ENCODE measurements at places on chromosomes 13 and 19.
A peak's percentile ranks its signal among the peaks of the same experiment; 100 is the strongest.

GRCh38 chr19:344625-345319 lies at the start of gene MIER2:
Gene MIER2, minus strand, starts transcription at chr19:344796. Its CDS starts 14 bp downstream, at chr19:344782.
- DNase-seq: no peak

- no peak for DNase-seq
Measured at GRCh38 chr13:114130131-114130836, 2.1 kb downstream of the RASA3 start.

DNA sequence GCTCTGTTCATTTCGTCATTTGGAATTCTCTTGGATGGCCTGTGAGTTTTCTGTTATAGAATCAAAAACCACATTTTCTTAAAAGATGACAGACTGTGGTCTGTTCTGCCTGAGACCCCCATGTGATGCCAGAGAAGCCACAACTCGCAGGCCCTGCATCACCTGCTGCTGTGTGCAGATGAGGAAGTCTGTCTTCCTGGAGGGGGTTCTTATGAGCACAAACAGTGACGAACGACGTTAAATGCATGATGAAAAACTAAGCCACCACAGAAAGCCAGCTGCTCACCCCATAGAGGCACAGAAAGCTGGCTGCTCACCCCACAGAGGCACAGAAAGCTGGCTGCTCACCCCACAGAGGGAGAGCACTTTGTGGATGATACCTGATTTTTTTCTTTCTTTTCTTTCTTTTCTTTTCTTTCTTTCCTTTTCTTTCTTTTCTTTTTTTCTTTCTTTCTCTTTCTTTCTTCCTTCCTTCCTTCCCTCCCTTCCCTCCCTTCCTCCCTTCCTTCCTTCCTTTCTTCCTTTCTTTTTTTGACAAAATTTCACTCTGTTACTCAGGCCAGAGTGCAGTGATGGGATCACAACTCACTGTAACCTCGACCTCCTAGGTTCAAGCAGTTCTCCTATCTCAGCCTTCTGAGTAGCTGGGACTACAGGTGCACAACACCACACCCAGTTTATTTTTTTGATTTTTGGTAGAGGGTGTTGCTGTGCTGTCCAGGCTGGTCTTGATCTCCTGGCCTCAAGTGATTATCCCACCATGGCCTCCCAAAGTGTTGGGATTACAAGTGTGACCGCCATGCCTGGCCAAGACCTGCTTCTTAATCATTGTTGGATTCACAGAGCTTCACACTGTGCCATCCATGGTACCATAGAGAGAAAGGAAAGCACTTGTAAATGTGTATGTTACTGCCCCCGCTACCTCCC lies 1191.4 kb downstream of the UQCRFS1 start:
- DNase-seq: no peak

DNA sequence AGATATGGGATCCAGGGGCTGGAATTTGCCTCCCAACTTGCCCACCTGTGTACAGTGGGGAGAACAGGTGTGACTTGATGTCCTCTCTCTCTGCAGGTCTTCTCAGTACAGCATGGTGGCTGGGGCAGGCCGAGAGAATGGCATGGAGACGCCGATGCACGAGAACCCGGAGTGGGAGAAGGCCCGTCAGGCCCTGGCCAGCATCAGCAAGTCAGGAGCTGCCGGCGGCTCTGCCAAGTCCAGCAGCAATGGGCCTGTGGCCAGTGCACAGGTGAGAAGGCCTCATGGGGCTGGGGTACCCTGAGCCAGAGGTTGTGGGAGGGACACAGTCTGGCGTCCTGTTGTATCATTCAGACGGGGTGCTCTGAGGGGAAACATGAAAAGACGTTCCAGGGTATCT lies 3.0 kb downstream of the LENG8 start:
- DNase-seq: no peak

- DNase-seq: no peak
Measured at GRCh38 chr19:5484398-5485285, 29.4 kb downstream of the ZNRF4 start.

- DNase-seq: no peak
Measured at GRCh38 chr19:426725-427445, 17.9 kb upstream of the C2CD4C start.

- DNase-seq: no peak
Measured at GRCh38 chr13:91155512-91156114, 191.9 kb upstream of the MIR17HG start.

- DNase-seq: no peak
Measured at GRCh38 chr13:38785042-38785441, 98.2 kb downstream of the FREM2 start.

DNA sequence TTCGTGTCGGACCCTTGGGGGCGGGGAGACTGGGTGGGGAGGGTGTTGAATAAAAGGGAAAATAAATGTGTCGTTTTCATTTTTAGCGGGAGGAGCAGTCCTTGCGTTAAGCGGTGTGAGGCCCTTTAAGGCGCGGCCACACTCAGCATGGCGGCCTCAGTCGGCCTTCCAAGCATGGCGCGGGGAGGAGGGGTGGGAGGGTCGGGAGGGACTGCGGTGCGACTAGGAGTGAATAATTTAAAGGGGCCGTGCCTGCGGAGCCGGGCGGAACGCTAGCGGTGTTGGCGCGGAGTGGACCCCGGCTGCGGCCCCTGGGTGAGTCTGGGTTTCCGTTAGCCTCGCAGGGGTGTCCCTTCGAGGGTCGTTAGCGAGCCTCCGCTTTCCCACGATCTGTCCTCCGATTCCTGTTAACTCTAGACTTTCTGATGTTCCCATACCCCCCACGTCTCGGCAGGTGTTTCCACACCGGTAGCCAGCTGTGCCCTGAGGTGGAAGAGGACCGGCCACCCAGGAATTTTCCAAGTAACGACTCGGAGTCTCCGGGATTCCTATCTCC lies 1.5 kb upstream of the PNPLA6 start:
- no peak for DNase-seq

GRCh38 chr19:18932216-18932841 lies 8.7 kb downstream of the HOMER3 start:
- no peak for DNase-seq

DNA sequence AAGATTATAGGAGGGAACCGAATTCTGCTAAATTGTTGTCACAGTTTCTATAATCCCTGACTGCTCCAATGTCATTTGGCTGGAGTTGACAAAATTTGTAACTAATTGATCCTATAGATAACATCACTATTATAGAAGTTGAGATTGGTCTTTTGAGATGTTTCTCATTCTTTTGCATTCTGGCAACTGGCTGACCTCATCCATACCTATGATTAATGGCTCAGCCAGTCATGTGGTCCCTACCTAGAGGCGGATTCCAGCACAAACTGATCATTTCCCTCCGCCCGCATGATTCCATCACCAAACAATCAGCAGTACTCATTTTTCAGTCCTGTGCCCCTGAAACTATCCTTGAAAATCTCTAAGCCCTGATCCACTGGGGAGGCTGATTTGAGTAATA lies 4.2 kb downstream of the PSG2 start:
- DNase-seq: no peak

DNA sequence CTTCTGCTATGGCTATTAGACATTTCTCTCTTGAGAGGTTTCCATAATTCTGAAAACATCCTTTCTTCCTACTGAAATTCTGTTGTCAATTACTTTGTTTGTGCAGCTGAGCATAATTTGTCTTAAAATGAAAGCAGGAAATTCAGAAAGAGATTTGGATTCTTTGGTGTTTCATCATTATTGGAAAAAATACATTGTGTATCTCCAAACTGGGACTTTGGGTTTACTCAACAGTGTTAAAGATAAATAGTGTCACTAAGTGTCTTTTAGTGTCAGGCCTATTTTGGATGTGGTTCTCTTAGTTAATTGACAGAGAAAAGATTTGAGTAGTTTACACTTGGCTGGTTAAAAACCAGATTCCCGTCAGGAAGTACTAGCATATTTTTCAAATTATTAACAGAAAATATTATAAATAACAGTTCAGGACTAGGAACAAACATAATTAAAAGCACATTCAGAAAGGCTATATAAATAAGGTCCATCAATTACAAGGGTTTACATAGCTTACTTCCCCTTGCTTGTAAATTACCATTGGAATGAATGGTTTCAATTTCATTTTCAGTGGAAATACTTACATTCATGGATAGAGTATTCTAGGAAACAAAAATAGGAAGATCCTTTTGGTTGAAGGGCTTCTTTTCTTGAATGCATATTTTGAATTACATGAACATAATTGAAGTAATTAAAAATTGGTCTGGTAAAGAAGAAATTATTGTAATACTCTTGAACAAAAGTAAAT lies 483.1 kb downstream of the GPC6 start:
- DNase-seq: no peak

DNA sequence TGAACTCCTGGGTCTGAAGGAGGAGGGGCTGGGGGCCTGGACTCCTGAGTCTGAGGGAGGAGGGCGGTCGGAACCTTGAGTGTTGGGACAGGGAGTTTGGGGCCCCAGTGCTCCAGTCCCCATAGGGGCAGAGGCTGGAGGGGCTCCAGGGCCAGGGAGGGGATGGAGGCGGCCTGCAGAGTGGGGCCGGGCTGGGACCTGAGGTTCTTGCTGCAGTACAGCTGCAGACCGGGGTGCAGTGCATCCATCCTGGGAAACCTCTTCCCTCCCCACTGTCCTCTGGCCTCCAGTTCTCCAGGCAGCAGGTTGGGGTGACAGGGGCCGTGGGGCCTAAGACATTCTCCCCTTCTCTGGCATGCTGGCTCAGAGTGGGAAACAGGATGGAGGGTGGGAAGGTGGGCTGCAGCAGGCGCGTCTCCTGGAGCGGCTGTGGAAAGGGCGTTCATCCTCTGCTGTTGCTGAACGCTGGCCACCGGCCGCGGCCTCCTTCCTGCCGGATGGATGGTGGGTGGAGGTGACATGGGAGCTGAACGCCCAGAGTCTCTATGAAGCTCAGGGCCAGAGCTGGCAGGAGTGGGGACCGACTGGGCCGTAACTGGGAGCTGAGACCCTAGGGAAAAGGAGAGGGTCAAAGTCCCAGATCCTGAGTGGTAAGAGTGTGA lies 1.6 kb downstream of the BRSK1 start:
- DNase-seq: no peak

DNA sequence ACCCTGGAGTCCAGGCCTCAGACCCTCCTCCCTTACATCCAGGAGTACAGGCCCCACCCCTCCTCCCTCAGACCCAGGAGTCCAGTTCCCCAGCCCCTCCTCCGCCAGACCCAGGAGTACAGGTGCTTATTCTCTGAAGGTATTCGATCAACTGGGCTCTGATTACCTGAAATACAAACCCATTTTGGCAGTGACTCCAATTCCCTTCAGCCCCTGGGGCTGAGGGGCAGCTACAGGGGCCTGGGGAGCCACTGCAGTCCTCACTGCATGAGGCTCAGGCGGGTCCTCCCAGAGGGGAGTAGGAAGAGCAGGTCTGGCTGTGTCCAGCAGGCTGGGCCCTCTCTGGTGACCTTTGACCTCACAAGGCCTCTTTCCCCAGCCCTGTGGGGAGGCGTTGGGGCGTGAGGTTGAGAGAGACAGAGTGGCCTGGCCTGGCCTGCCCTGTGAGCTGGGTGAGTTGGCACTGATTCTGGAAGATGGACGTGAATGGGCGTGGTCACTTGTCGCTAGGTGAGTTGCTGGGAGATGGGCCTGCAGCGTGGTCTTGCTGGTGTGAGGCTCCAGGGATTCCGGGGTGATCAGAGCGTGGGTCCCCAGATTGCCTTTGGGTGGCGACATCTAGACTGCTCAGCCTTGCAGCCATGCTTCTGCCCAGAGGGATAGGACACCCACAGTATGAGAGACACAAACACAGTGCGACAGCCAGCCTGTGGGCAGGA lies 3.1 kb downstream of the BCAT2 start:
- no peak for DNase-seq

- no peak for DNase-seq
Measured at GRCh38 chr19:10915130-10916091, 13.0 kb downstream of the YIPF2 start.

- no peak for DNase-seq
Measured at GRCh38 chr19:7013678-7014077, 7.6 kb downstream of the MBD3L2B start.

- no peak for DNase-seq
Measured at GRCh38 chr13:52994865-52995264, 33.7 kb upstream of the OLFM4 start.

- DNase-seq: no peak
Measured at GRCh38 chr13:30735025-30735871, at the start of gene ALOX5AP. Gene ALOX5AP, plus strand, starts transcription at chr13:30735543. Its CDS starts 63 bp downstream, at chr13:30735606.

- DNase-seq: no peak
Measured at GRCh38 chr19:18531485-18531884, 9.6 kb upstream of the ELL start.

- no peak for DNase-seq
Measured at GRCh38 chr13:69213396-69213795, 894.2 kb upstream of the ATXN8OS start.

DNA sequence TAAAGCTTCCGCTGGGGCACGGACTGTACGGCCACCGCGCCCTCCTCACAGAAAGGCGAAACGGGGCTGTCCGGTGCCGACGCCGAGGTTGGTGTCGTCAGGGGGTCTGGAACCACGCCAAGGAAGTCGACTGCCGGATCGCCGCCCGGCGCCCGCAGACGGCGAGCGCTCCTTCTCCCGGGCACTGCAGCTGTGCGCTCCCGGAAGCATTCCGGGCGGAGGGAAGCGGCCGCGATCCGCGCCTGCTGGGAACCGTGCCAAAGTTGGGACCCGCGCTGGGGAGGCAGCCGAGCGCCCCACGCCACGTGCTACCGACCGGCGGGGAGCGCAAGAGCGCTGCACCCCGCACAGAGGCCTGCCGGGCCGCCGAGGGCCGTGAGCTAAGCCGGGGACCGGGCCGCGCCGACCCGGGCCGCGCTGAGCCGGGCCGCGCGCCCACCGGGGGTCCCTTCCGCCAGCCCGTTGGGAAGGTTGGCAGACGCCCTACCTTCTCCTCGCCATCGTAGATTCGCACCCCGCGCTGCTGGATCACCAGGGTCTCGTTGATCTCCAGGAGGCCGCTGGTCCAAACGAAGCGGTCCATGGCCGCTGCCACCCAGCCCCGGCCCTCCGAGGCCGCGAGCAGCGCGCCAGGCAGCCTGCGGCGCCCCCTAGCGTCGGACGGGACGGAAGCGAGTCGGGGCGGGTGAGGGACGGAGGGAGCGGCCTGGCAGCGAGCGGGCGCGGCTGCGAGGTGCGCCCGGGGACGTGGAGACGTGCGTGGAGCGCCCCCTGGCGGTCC lies at the start of gene VPS36:
TSS of gene VPS36 (minus strand) at position 623 of the 781 bp plus-strand sequence. CDS start at position 583, 40 bp downstream.
- DNase-seq: peak; percentile 47

- DNase-seq: no peak
Measured at GRCh38 chr13:19759669-19760068, 23.1 kb downstream of the PSPC1 start.

GRCh38 chr19:53907690-53908089 lies 1.4 kb upstream of the CACNG7 start:
- no peak for DNase-seq

DNA sequence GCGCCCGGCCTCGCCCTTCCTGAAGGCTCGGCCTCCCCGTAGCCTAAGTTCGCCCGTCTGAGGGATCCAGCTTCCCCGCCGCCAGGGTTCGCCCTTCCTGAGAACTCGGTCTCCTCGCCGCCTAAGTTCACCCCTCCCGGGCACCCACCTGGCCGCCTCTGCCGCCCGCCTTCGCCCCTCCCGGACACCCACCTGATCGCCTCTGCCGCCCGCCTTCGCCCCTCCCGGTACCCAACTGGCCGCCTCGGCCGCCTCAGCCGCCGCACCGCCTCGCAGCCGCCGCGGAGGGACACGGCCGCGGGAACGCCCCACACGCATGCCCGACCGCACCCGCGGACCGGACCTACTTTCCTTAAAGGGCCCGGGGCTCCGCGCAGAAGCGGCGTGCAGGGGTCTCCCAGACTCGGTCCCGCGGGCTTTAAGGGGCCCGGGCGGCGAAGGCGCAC lies at the start of gene MOB3A:
TSS of gene MOB3A (minus strand) at position 293 of the 446 bp plus-strand sequence. CDS start 17,766 bp downstream, outside the sequence.
- DNase-seq: no peak

All from cortex of kidney (tissue), 1 donor.